ENCODE measurements at places on chromosomes 1 and 21.

DNA sequence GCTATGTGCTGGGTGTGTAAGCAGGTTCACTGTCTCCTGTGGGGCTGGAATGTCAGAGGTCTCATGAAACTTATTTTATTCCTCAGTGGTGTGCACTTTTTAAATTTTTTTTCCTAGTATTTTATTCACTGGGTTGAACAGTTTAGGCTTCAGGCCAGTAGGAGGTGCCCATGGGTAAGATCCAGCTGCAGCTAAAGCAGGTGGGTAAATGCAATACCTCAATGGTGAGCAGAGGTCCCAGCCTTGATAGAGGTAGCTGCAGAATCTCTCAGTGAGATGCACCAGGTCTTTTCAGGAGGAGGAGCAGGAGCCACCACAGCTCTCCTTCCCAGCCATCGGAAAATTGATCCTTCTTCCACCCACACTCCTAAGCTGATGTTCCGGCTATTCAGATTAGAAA is 12.6 kb upstream of the OR6N2 start:
- no peak for DNase-seq

GRCh38 chr1:916173-917075 is 7.3 kb upstream of the SAMD11 start:
- DNase-seq = no peak

GRCh38 chr1:184806296-184806721 is 51.7 kb upstream of the EDEM3 start:
- DNase-seq = no peak

- no peak for DNase-seq
Measured at GRCh38 chr1:40820251-40820797, 36.7 kb downstream of the KCNQ4 start.

DNA sequence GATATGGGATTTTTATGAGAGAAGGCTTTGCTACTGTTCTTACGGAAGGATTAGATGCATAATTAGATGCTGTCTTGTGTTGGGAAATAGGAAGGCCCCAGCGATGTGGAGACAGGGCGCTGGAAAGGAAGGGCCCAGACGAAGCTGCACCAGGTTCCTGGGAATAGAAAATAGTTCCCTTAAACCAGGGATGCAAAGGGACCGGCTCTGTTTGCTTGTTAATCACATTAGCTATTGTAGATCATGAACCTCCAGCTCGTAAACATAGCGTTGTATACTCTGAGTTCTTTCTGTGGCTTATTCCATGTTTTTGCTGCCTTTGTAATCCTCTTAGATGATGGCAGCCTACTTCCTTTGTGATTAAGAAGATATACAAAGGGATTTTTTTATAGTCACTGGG is 79.8 kb upstream of the COX20 start:
- no peak for DNase-seq

All from putamen (tissue), 1 donor.